ENCODE measurements at places on chromosomes 5 and 9.

- no peak for DNase-seq
Observed at GRCh38 chr5:170289121-170289520, 8.5 kb downstream of the LCP2 start.

- DNase-seq: peak; percentile 56
Observed at GRCh38 chr9:26516773-26517343, 375.7 kb downstream of the CAAP1 start.

DNA sequence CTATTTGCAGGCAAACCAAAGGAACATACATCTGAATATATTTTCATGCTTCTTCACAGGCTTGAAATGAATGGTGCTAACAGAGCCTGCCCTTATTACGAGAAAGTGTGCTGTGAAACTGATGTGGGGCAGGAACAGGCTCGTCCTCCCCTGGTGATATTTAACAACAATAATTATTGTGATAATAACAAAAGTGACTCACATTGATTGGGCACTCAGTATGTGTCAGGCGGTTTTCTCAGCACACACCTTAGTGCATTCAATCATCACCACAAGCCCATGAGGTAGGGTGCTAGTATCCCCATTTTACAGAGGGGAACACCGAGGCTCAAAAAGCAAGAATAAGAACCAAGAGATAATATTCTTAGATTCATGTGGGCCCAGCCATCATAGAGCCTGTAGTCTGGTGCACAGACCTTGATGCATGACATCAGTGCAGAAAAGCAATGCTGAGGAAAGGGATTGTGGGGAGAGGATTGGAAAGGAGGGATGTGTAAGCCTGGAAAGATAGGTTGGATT is 18.1 kb upstream of the BOD1 start:
- no peak for DNase-seq

GRCh38 chr9:37989701-37990100 is 79.3 kb downstream of the SHB start:
- DNase-seq: no peak

DNA sequence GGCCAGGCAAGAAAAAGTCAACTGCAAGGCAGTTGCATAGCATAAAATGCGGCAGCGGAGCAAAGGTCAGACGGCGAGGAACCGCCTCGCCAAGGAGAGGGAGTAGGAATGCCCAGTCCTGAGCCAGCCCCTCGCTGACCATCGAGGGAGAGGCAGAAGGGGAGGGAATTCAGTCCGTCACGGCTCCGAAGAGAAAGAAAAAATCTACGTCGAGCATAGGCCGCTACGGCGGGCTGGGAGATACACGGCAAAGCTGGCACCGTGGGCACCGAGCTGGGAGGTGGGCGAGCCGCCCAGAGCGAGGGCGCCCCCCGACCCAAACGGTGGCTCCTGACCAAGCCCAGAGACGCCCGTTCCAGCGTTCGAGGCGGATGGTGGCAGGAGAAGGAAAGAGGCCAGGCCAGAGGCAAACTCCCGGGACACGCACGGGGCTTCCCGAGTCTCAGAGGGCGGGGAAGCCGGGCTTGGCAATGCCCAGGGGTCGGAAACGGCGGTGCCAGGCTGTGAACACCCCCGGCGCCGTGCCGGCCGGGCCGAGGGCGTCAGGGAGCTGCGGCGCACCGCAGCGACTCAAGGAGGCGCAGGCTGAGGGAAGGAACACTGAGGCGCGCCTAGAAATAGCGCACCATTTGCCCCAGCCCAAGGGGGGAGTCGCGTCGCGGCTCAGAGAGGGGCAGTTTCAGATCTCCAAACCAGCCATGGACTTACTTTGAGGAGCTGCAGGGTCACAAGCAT is 518 bp downstream of the SPRY4 start:
- peak; percentile 74 for DNase-seq

- DNase-seq: no peak
Observed at GRCh38 chr5:32765266-32765665, 54.1 kb downstream of the NPR3 start.

DNA sequence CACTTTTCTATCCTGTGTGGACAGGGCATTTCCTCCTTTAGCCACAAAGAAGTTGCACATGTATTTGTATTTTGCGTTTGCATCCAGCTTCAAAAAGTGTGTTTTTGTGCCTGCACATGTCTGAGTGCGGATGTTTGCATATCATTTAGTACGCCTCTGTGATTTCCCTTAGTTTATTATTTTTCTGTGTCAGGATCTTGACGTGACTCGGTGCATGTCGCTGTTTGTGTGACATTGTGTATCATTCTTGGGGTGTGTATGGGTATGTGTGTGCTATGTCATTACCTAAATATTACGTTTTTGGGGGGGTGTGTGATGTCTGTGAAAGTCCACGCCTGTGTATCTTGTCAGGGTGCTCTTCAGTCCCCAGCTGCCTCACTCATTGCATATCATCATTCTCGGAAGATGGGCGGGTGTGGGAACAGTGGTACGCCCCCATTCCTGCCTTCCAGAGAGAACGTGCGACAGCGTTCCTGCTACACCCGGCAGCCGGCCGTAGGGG is 416 bp upstream of the PAIP2 start:
- no peak for DNase-seq

DNA sequence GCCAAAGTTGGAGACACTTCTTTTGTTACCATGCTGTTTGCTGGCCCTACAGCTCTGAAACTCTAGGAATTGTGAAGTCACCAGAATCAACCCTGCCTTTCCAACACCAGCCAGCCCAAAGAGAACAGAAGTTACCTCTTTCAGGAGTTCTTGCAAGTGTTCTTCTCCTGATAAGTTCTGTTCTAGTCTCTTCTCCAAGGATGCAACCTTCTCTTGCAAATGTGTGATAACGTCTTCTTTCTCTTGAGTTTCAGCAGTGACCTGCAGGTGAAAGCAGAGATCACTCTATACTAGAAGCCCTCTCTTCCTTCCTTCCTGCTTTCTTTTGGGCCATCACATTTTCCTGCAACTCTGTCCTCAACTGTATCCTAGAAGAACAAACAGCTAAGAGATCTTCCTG is 29.1 kb downstream of the GOLGA1 start:
- DNase-seq: no peak

DNA sequence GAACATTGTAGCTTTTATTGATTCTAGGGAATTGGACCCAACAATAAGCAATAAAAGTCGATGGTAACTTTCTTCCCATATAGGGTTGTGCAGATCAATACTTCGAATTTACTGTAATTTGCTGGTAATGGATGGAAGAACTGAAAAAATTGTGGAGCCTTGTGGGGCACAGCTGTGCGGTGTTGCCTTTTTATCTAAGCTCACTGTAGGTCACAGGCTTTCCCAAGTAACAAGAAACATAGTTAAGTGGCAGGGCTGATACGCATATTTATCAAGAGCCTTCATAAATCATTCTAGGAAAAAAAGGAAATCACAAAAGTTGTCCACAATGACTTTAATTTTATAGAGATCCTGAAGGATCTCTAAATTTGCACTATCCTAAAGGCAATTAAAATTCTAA is 292.9 kb downstream of the MAST4 start:
- no peak for DNase-seq

DNA sequence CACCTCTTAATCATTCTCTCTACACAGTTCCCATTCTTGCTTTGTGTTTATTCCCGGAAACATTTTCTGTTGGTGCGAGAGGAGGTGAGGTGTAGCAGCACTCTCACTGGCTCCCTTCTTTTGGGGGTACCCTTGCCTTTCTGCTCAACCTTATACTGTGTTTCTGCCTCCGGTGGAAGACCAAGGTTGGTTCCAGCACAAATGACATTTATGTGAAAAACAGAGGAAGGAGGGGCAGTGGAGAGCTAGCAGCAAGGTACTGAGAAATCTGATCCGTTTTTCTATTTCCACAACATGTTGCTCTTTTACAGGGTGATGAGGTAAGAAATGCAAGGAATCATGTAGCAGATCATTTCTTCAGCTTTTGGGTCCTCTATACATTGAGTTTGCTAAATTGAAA is 648.0 kb upstream of the DMAC1 start:
- peak; percentile 24 for DNase-seq
